ENCODE measurements at places on chromosomes 5 and 9. TPM values are rescaled to one million over a fixed set of nuclear protein-coding genes. Genes with fewer than 3 reads are reported as not detected.
A peak's percentile ranks its signal among the peaks of the same experiment; 100 is the strongest.

DNA sequence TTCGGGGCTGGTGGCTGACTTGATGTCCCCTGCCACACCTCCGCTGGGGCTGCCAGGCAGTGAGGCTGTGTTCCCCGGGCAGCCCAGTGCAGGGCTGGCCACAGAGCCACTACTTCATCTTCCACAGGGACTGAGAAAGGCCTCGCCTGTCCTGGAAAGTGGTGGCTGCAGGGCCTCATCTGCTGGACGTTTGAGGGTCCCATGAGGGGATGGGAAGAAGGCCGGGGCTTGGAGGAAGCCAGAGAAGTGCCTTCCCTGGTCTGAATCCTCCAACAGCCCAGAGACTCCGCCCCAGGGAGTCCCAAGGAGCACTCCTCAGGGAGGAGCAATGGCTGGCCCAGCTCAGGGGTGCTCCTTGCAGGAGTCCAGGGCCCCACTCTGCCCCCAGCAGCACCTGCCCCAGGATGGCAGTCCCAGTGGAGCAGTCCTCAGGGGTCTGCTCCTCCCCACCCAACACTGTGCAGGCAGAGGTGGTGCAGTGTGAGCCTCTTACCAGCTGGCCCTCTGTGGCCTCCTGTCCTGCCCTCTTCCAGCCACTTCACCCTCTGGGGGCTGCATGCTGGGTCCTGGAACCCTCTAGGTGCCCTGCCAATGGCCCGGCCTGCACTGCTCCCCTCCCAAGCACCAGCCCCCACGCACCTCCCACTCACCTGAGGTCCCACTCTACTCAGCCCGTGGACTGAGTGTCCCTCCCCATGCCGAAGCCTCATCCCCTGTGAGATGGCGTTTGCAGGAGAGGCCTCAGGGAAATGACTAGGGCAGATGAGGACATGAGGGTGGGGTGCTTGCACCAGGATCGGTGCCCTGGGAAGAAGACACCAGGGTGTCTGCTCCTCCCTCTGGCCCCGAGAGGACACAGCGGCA, 47.3 kb upstream of the COL5A1 start:
- DNase-seq: no peak

GRCh38 chr9:34185778-34186551, 7.1 kb downstream of the UBAP1 start:
- peak; percentile 28 for DNase-seq

- DNase-seq: no peak
These were observed 75.4 kb upstream of the ZFAND5 start for GRCh38 chr9:72440378-72440777.

- peak; percentile 81 for DNase-seq
These were observed 743 bp downstream of the NR3C1 start for GRCh38 chr5:143402553-143403333.

GRCh38 chr5:141496038-141496437, 7.2 kb downstream of the PCDHGC5 start:
- DNase-seq: no peak

DNA sequence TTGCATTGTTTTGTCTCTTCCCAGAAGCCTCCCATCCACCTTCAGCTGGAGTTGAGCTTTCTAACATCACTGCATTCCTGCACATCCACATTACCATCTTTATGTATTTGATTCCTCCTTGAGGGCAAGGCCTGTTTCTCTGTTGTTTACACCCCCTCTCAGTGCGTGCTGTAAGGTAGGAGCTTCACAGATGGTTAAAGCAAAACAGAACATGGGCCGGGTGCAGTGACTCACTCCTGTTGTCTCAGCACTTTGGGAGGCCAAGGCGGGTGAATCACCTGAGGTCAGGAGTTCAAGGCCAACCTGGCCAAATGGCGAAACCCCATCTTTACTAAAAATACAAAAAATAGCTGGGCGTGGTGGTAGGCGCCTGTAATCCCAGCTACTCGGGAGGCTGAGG, 110.9 kb downstream of the KCNIP1 start:
- no peak for DNase-seq

- no peak for DNase-seq
These were observed 366.1 kb upstream of the MPDZ start for GRCh38 chr9:13645557-13645956.

DNA sequence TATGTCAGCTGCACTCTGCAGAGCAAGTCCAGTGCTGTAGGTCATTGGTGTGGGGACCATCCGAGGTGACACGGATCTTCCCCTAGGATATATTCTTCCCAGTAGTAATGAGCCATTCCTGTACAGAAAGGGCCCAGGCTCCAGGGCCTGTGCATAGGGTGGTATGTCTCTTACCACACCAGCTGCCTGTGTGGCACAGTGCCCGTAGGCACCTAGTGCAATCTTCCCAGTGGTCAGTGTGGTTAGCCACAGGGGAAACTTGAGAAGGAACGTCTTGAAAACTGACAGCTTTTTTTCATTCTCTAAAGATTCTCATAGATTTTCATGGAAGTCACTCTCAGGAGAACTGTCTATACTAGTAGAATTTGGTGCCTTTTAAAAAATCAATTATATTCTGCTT, 39.8 kb downstream of the CYSTM1 start:
- DNase-seq: no peak

- DNase-seq: no peak
These were observed 228.3 kb downstream of the MAST4 start for GRCh38 chr5:66824476-66824875.

The LHFPL2 gene
- total RNA-seq: 6.6 TPM

The C9 gene
- 0.51 TPM for total RNA-seq

The CTSV gene
- not detected for total RNA-seq

The ORM2 gene
- 0.98 TPM for total RNA-seq

The PPP3R2 gene
- total RNA-seq: not detected

The GRXCR2 gene
- not detected for total RNA-seq

The KLHL3 gene
- 0.31 TPM for total RNA-seq

Measured in K562 (cell line).